Activated CD4-positive, CD25-positive, alpha-beta regulatory T cell treated with anti-CD3 and anti-CD28 coated beads, Interleukin-2, amount 50 U/mL, for 16 hours (primary cell): ENCODE measurements at places on chromosomes 7 and 10.

- no peak for DNase-seq
These were observed 196.7 kb downstream of the SEMA3E start for GRCh38 chr7:83452256-83452655.

- DNase-seq, result no peak
These were observed 191.6 kb downstream of the LSM5 start for GRCh38 chr7:32298408-32299132.

GRCh38 chr7:50314836-50315592 is 10.5 kb downstream of the IKZF1 start:
- DNase-seq, result no peak

DNA sequence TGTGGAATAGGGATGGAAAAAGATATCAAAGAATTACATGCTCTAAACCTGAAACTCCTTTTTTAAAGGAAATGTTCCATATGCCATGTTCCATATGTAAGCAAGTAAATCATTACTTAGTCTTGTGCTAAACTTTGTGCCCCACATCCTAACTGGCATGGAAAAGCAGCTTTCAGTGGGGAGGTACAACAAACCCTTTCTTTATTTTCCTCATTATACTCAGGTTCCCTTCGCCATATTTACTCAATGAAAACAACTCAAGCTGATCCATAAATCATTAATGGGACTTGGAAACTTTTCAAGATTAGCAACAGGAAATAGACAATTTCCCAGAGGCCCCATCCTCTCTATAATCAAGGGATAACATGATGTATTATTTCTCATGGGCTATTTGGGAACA is 56.0 kb downstream of the GSAP start:
- no peak for DNase-seq

DNA sequence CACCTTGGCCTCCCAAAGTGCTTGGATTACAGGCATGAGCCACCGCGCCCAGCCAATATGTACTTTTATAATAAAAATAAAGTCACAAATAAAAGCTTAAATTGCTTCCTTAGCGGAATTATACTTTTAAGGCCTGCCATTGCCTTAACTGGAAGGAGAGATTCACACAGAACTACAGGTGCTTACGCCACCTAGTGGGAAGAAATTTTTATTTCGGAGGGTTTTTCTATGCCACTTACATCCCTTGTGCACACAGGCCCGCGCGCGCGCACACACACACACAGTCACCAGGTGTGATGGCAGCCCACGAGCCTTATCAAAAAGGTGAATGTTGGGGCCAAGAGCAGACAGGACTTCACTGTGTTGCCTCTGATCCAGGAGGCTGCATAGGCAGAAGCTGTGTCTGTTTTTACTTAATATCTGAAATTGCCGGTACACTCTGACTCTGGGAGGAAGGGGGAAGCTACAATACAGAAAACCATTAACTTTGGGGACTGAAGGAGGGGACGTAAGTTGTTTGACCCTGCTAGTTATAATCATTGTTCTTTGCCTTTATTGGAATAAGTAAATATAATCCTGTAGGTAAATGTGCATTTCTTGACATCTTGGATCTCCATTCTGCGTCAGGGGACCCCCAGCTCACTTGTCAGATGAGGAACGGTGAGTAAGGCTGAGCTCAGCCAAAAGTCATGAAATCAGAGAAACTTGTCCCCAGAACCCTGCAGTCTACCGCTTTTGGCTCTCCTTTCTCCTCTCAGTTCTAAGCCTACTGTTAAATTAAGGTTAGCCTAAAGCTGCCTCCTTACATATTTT is 87.1 kb downstream of the SLC16A9 start:
- no peak for DNase-seq

GRCh38 chr10:77244746-77245145 is 392.9 kb downstream of the KCNMA1 start:
- no peak for DNase-seq

DNA sequence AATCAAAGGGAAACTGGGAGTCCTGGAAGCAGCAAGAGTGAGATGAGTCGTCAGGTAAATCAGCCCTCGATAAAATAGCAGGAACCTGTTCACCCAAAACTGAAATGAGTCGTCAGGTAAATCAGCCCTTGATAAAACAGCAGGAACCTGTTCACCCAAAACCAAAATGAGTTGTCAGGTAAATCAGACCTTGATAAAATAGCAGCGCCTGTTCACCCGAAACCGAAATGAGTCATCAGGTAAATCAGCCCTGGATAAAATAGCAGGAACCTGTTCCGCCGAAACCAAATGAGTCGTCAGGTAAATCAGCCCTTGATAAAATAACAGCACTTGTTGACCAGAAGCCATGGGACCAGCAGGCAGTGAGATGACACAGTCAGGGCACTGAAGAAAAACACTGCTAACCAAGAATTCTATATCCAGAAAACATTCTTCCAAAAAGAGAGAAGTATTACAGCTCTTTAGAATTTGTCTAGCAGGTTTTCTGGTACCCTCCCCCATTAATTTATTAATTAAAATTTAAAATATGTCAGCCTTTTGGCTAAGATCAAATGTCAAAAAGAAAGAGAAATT is 3.4 kb upstream of the CYP2E1 start:
- no peak for DNase-seq

GRCh38 chr10:132131581-132132420 is 54.9 kb upstream of the DPYSL4 start:
- no peak for DNase-seq

- no peak for DNase-seq
These were observed 344.1 kb upstream of the PRKCQ start for GRCh38 chr10:6924166-6924565.

- peak; percentile 32 for DNase-seq
These were observed 88.9 kb upstream of the KLF6 start for GRCh38 chr10:3873728-3874461.

DNA sequence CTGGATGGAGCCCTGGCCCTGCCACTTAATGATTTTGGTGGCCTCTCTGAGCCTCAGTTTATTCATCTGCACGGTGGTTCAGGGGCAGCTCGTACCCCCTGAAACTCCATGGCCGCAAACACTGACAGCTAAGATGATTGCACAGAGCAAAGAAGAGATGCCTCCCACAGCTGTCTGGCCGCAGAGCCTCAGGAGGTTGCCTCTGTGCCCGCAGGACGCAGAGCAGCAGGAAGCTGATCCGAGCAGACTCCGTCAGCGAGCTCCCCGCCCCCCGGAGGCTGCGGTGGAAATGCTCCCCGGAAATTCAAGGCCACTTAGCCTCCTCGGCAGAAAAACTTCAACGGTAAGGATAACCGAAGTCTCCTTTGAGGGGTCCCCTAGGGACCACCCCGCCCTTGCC is 30.2 kb upstream of the C10orf53 start:
- no peak for DNase-seq

GRCh38 chr10:15084502-15084922 is 4.1 kb downstream of the ACBD7 start:
- no peak for DNase-seq

GRCh38 chr7:27992755-27993493 is 187.7 kb downstream of the JAZF1 start:
- DNase-seq, result no peak

DNA sequence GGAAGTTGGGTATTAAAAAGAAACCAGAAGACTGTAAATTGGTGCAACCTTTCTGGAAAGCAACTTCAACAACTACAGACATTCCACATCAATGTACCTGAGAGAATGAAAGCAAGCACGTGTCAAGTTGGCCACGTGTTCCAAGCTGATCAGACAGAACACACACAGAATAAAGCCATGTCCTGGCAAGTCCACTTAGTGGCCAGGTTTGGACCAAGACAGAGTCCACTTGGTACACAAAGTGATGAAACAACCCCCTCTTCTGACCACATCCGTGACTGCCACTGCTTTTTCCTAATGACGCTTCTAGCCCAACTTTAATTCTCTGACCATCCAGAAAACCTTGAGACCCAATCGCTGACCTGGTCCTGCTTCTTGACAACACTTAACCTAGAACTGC is 109.4 kb downstream of the ABLIM1 start:
- no peak for DNase-seq

DNA sequence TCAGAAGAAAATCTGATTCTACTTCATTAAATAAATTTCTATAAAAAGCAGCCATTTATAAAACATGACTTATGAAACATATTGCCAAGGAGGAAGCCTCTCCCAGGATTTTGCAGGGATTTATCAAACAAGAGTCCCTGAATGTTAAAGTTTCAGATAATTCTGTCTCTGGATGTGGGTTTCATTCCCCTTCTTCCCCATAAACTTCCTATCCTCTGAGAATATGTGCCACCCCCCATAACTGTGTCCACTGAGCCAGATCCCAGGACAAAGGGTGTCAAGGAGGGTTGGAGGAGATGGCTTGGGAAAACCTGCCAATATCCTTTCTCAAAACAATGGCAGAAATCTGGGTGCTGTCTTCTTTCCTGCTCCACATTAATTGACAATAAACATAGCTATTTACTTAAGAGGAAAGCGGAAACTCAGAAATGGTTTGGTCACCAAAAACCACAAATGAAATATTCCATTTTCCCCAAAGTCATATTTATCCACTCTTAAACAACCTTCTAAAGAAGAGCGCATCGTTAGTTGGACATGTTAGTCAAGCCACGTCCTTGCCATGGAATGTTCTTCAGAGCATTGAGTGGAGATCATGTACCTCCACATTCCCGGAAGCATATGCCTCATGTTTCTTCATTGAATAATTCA is 54.3 kb upstream of the AKR1E2 start:
- DNase-seq, result no peak

- DNase-seq, result no peak
These were observed 31.0 kb upstream of the ETV1 start for GRCh38 chr7:14020339-14020900.

DNA sequence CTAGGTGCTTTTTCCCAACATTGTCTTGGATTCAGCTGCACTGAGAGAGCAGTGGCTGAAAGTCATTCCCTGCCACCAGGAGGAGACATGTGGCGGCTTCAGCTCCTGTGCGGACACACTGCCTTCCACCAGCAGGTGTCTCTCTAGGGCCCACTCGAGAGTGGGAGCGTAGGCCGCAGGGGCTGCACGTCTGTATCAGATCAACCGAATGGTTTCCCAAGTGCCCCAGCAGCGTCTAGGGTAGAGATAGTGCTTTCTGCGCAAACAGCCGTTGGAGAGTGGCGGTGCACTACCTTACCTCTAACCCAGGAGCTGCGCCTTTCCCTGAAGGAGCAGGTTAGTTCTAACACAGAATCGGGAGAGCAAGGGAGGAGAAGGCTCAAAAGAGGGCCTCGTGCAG is 31.7 kb downstream of the PAPOLB start:
- peak; percentile 20 for DNase-seq

GRCh38 chr7:107890493-107890961 is 456 bp upstream of the DLD start:
- DNase-seq, result no peak

DNA sequence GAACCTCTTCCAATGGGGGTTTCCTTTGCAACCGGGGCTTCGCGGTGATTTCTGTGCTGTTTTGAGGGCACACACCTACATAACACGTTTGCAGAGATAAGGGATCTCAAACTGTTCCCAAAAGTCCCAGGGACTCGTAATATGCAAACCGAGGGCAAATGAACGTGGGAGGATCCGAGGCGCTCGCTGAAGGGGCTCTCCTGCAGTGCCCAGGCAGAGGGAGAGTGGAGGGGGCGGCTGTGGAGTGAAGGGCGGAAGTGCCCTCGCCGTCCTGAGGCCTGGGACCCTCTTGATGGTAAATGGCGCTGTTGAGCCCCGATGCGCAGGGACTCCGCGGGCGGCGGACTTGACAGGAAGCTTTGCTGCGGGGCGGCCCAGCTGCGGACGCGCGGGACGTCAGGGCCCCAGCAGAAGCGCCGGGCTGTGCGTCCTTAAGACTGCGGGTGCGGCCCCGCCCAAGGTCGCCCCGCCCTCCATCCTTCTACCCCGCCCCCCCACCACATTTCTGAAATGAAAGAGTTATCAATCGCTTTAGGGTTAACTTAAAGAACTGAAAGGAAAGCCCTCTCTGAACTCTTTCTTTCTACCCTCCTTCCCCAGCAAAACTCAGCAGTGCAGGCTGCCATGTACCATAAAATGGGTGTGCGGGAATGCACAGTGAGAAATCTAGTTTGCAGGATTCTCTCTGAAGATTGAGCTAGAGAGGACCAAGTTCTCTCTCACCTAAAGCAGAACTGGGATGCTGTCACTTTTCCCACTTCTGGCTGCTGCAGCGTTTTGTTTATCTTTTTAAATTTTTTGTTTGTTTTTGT is 151.8 kb upstream of the YAE1 start:
- DNase-seq, result no peak

GRCh38 chr7:142196066-142196840 is 61.6 kb downstream of the PRSS58 start:
- DNase-seq, result no peak

- no peak for DNase-seq
These were observed 23.4 kb upstream of the RELN start for GRCh38 chr7:104012835-104013234.

GRCh38 chr10:124219655-124220054 is 126.3 kb upstream of the CHST15 start:
- no peak for DNase-seq

DNA sequence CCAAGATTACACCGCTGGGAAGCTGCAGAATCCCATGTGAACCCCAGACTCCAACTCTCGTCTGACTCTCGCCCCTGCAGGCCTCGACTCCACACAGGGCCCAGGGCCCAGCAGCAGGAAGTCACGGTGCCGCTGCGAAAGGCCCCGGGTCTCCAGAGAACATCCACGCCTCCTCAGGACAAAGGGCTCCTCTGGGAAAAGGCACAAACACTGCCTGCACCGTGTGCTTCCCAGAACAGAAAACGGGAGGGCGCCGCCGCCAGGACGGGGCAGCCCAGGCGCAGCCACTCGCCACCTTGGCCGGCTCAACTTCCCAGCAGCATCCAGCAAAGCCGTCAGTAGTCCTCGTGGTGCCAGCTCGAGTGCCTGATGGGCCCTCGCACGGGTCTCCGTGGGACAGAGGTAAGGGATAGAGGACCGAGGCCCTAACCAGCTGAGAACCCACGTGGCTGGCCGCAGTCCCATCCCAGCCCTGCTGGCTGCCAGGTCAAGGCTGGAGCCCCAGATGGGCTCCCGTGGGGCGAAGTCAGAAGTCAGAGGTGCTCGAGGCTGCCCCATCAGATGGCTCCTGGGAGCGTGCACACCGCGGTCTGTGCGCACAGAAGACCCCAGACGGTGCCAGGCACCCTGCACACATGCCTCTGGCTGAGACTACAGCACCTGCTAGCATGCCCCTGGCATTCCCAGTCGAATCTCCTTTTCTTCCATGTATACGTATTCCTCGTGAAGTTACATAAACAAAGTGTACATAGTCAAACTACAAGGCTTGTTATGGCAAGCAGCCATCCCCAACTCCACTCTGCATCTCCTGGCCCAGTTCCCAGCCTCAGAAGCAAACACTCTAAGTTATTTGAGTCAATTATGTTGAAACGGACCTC is 60.2 kb downstream of the MAD1L1 start:
- no peak for DNase-seq

- DNase-seq, result no peak
These were observed 175.1 kb downstream of the COBL start for GRCh38 chr7:51141451-51142003.
